ENCODE measurements at places on chromosomes 2 and 18.

DNA sequence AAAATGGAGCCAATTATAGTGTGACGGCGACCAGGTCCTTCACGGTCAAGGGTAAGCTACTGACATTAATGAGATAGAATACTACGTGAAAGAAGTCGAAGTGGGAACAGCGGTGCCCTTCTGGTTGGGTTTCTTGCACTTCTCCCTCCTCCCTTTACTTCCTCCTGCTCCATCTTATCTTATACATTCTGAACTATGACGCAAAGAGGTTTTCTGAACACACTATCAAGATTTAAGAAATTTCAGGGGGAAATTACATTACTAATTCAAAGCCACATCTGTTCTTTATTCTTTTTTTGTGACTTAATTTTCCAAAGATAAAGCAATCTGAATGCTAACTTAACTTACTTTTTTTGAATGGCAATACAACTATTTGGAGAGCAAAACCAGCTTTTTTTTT is 14.8 kb upstream of the IL18R1 start:
- DNase-seq, result no peak

DNA sequence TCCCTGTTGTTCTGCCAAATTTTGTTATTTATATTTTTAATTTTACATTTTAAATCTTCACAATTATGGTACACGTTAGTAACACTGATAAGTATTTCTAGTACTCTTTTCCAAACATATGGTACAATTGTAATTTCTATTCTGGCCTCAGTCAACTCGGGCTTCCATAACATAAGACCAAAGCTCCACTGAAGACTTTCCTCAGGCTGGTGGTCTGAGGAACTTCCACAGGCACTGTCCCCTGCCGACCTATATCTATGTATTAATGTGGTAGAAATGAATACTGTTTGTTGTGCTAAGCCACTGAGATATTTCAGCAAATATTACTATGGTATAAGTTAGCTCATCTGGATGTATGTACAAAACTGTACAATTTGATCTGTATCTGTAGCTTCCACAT is 407.6 kb upstream of the ZNF804A start:
- DNase-seq, result no peak

- DNase-seq, result no peak
Observed at GRCh38 chr2:84694088-84694622, 177.9 kb downstream of the DNAH6 start.

DNA sequence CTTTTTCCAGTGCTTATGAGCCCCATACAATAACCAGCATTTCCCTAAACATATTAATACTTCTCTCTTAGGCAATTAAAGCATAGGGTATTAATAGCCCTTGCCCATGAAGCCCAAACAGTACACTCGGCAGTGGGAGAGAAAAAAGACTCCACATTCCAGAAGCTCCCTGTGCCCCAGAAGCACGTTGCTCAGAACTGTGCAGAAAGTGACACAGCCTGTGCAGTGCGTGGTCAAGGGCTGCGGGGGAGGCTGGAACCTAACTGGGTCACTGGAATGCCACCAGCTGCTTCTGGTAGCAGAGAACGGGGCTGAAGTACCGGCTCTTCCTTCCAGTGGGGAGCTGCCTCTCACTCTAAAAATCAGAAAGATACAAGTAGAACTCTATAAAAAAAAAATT is 32.7 kb downstream of the EIPR1 start:
- no peak for DNase-seq

GRCh38 chr2:26847655-26848335 is at the start of gene DPYSL5:
DPYSL5 (plus strand) TSS chr2:26848132; CDS start chr2:26898500, 50,368 bp downstream.
- peak; percentile 84 for DNase-seq

GRCh38 chr2:229445019-229445418 is 173.9 kb upstream of the PID1 start:
- peak; percentile 60 for DNase-seq

- DNase-seq, result no peak
Observed at GRCh38 chr18:50428531-50429206, 53.8 kb downstream of the SKA1 start.

DNA sequence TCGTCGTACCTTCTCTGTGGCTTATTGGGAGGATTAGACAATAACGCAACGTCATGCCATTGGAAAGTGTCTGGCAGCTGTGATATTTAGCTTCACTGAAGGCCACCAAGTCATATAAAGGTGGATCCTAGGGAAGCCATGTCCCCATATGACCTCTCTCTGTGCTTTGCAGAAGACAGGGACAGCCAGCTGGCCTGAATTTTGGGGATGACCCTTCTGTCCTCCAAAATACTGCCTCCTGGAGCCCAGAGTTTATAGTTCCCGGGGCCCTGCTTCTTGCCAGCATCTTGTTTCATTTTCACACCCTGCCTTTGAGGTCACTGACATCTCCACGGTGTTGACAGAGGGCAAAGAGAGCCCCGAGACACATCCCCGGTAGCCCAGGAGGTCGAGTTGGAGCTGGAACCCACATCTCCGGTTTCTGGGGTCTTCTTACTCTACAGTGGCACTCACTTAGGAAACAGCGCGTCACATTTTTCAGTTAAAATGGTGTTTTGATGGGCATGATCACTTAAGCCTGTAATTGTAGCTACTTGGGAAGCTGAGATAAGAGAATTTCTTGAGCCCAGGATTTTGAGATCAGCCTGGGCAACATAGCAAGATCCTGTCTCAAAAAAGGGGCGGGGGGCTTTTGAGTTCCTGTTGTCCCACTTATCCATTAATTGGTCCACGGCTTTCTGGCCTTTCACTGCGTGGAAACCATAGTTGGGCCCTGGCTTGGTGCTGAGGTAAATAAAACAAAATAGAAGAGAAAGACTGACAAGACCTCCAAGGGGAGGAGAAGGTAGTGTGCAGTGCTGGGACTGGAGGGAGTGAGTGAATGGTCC is 101.1 kb downstream of the DDX1 start:
- no peak for DNase-seq

DNA sequence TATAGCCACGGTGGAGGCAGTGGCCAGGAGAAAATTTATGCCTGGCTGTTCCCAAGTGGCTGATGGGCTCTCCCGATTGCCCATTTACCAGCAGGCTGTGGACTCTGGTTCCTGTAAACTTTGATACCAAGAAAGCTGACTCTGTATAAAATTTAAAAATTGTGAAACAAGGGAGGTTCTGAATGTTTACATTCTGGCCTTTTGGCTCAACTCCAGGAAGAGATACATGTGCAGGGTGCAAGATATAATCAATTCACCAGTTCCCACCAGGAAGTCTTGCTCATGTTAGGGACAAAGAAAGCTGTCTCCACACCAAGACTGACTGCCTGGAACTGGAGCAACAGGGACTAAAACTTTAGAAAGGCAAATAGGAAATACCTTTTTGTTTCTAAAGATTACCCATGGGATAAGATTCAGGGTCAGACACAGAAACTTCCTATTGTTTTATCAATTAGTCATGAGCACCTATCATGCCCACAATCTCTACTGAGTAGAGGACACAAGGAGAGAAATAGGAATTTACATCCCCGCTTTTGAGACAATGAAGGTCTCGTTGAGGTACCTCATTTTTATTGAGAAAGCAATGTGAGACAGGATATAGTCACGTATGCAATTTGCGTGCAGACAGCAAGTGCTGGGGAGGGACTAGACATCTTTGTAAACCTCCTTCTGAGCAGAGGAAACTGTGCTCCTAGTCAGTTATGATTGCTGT is 123.5 kb downstream of the LIPG start:
- DNase-seq, result no peak

- no peak for DNase-seq
Observed at GRCh38 chr2:50564766-50565165, 467.2 kb downstream of the NRXN1 start.
